ENCODE measurements at places on chromosomes 2 and 18.

DNA sequence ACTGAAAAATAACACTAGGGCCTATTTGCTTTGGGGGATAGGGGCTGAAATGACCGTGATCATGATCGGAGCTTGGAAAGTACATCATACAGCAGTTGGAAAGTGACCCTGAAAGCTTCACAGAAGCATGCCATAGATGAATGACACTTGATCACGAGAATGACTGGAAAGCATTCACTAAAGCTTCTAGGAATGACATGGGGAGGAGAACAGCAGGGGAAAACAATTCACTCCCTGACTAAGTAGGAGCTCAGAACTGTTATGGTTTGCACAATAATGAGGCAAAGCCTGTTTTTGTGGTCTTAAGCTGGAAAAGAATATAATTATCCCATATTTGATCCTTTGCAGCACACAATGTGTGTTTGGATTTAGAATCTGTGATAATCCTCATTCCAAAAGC lies 237.5 kb downstream of the NOL4 start:
- no peak for DNase-seq

DNA sequence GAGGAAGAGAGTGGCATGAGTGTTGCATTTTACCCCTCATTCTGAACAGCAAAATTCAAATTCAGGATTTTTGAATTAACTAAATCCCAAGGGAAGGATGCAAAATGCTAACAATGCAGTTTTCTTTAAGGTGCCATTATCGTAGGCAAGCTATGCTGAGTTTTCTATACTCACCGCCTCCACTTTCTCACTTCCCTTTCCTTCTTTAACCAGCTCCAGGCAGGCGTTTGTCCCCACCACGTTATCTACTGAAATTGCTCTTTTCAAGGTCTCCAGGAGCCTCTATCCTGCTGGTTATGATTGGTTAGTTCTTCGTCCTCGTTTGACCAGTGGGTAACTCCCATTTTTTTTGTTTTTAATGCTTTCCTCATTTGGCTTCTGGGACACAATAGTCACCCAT lies 1.8 kb upstream of the CPO start:
- no peak for DNase-seq

DNA sequence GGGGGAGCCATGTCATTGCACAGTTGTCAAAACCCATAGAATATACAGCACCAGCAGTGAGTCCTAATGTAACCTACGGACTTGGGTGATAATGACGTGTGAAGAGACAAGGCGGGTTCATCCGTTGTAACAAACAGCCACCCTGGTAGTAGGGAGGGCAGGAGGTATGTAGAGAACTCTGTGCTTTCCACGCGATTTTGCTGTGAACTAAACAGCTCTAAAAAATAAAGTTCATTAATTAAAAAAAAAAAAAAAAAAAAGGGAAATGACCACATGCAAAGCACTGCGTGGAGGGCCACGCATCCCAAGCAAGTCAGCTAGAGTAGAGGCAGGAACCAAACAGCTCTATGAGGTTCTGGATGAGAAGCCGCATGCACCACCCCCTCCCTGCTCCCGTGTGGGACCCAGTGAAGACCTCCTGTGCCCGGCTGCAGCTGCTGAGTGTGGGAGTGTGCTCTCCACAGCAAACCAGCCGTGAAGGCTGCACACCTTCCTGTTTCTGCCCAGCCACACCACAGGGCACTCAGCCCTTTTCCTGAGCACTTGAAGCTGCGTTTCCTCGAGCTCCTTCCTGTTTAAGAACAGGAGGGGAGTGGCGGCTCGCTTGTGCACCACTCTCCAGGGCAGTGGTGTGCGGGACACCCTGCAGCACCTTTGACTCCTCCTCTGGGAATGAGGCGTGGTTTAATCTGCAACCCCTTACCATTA lies 65.6 kb downstream of the ODC1 start:
- peak; percentile 4 for DNase-seq

GRCh38 chr18:50311650-50312049 lies 24.2 kb upstream of the CXXC1 start:
- DNase-seq = no peak

- DNase-seq = no peak
Observed at GRCh38 chr2:126637386-126637785, 18.6 kb upstream of the GYPC start.

DNA sequence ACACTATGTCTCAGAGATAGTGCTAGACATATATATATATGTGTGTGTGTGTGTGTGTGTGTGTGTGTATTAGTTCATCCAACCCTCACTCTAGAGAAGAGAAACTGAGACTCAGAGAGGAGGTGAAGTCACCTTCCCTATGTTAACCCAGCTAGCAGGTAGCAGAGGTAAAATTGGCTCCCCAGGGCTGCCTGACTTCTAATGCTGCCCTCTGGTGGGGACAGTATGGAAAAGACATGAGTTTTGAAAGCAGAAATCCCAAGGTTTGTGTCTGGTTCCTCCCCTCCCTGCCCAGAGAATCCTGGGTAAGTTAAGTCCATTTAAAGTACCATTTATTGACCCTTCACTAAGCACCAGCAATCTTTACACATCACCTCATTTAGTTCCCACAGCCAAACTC lies 137.7 kb downstream of the THNSL2 start:
- no peak for DNase-seq

GRCh38 chr2:13652531-13653313 lies 936.0 kb downstream of the TRIB2 start:
- DNase-seq = no peak

DNA sequence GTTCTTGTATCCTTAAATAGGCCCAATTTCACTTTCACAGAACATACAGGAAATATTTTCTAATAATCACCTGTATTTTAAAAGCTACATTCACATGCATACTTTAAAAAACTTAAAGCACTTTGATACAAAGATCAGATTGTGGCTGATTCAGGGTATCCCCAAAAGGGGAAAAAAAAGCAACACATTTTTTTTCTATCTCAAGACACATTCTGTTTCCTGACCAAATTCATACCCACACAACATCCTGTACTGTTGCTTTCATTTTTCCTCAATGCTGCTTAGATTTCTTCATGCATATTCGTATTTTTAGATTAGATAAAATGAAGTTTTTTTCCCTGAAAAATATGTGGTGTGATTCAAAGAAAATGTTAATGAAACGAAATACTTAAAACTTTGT lies 122.5 kb downstream of the TMEFF2 start:
- no peak for DNase-seq

All from stimulated activated CD8-positive, alpha-beta memory T cell treated with anti-CD3 and anti-CD28 coated beads, Interleukin-7, amount 100 ng/mL, for 24 hours (primary cell).